T-cell (primary cell): ENCODE measurements at places on chromosomes 4 and X.

DNA sequence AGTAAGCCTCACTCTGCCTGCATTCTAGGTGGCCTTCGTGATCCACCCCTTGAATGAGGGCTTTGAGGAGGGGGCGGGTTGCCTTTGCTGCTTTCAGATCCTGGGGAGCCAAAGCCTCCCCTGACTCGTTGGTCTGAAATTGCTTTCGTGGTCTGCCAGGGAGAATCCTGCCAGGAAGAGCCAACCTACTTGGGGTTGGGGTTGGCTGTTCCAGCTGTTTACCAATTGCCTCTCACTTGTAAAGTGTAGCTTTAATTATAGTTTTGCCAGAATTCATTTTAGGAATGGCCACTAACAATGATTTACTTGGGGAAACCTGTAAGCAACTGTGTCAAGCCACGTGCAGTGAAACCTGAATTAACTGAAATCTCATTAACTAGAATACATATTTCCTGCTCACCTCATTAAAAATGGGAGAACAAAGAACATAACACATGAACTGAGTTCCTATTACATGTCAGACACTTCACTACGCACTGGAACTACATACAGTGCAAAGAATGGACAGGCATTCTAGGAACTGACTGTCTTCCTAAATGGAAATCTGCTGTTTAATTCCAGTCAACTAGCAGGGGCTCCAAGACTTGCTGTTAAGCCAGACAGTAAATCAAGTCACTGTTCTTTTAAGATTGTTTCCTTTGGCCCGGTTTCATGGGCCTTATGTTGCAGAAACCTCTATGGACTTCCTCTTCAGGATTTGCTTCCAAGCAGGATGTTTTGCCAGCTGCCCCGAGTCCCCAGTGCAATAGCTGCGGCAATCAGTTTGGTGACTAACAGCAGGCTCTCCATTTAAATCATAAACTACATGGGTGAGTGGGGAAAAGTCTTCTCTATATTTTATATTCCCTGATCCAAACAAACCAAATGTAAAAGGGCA, 16.4 kb upstream of the NKRF start:
- no peak for DNase-seq

- DNase-seq, result peak; percentile 18
Observed at GRCh38 chr4:79917246-79917645, 155.8 kb downstream of the ANTXR2 start.

DNA sequence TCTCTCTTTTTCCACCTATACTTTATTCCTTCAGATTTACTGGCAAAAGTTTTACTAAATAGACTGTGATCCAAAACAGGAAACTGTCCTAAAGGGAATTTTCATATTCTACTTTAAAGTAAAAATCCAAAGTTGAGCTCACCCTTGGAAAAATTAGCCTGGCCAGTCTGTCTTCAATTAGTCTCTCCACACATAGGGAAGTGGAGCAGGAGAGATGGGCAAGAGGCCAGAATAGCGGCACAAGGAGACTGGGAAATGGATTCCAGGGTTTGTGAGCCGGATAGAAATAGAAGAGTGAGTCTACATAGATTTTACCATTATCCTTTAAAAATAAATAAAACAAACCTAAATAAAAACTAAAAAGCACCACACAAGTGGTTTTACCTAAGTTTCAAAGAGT, 16.2 kb upstream of the FRMD7 start:
- DNase-seq, result no peak

DNA sequence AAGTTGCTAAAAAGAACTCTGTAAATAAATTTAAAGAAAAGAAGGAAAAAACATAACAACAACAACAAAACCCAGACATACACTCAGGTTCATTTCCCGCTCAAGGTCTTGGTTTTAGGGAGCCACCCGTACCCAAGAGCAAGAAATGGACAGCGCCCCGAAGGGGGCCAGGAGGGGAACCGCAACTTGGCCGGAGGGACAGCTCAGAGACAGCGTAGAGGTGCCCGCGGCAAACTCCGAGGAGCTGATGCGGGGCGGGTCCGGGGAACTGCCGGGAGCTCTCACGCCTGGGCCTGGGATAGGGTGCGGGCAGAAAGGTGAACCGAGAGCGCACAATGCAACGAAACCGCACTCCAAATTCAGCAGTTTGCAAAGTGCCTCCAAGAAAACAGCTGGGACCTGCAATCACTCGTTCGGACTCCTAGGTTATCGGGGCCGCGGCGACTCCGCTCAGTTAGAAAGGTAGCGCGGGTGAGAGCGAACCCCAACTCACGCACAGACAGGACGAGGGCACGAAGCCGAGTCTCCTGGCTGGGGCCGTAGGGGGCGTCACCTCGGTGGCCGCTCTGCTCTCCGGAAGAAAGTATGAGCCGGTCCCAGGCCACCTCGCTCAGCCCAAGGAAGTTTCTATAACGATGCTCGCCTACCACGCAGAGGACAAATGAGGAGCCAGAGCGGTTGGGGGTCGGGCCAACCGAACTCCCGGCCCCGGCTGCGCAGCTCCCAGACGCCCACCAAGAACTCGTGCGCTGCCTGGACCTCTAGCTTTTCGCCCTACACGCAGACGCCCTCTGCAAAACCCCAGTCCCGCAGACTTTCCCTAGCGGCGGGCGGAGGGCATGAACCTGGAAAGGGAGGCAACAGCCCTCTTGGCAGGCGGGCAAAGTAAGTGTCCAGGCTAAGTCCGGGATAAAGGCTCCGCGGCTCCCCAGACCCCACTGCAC, 1.4 kb downstream of the NDNF start:
- DNase-seq, result no peak
